ENCODE measurements at places on chromosomes 1 and 21.
A peak's percentile ranks its signal among the peaks of the same experiment; 100 is the strongest.

- DNase-seq = peak; percentile 65
These were observed 4.5 kb downstream of the ETS2 start for GRCh38 chr21:38810034-38810825.

DNA sequence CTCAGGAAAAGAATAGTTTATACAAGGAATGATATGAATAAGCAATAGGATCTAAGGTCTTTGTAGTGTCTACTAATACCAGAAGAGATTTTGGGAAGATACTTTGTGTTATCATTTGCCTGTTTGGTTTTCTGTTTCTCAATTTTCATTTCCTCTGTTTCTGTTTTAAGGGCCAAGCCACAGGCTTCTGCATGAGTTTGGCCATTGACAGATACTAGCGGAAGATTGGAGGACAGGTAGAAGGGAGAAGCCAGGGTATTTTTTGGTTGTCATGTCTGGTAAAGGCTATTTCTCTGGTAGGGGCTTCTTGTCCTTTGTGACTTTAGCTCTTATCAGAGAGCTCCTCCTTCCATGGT is 51.4 kb downstream of the HS2ST1 start:
- DNase-seq = no peak

DNA sequence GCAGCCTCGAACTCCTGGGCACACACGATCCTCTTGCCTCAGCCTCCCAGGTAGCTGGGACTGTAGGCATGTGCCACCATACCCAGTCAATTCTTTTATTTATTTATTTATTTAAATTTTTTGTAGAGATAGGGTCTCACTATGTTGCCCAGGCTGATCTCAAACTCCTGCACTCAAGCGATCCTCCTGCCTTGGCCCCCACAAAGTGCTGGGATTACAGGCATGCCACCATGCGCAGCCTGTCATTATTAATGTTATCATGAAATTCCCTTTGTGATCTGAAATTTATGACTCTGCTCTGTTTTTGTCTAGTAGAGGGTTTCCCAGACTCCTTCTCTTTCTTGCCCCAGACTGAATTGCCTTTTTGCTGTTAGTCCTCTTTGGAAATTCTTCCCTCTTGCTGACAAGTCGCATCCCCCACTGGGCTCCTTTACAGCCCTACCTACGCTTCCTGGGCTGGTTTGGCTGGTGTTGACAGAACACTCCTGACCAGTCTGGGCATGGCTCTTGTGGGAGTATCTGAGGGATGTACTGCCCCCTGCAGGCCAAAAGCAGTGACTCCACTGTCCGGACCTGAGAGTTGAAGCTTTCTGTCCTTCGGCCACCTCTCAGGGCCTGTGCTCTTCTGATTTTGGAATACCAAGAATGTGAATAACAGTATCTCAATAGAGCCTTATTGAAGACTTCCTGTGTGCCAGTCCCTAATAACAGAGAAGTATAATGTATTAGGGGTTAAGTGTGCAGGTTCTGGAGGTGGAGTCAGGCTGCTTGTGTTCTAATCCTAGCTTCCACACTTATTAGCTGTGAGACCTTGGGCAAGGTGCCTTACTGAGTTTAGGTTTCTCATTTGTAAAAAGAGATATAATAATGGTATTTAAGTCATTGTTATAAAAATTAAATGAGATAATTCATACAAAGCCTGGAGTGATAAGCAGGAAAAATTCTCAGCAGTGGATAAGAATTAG is 28.2 kb downstream of the TCEANC2 start:
- peak; percentile 77 for DNase-seq

- DNase-seq = no peak
These were observed 326.6 kb downstream of the CAMTA1 start for GRCh38 chr1:7111853-7112252.

GRCh38 chr1:16955186-16955585 is 25.2 kb downstream of the MFAP2 start:
- no peak for DNase-seq

DNA sequence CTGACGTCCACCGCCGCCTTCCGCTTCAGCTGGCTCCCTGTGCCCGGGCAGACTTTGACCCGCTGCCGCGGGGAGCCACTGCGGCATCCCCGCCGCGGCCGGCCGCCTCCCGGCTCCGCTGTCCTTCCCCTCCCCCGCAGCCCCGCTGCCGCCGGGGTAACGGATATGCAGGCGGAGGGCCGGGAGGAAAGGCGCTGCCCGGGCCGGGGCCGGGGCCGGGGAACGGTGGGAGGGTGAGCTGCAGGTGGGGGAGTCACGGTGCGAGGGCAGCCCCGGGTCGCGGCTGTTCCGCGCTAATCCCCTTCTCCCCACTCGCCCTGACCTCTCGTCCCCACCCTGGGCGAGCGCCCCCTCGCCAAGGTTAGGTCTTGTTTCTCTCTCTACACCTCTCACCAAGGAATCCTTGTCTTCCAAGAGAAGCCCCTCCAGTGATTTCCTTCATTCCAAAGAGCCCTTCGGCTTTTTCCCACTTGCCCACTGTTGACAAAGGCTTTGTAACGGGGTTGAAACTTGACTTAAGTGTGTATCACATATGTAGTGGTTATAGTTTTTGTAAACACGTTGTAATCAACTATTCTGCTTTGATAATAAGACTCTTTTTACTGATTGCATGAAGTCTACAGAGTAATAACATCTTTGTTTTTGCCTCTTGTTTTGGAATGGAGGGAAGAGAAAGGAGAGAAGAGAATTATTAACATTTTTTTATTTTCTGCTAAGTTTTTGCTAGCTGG is 669 bp downstream of the XPR1 start:
- DNase-seq = no peak

- peak; percentile 68 for DNase-seq
These were observed 84.0 kb downstream of the PHTF1 start for GRCh38 chr1:113675302-113675701.

- DNase-seq = no peak
These were observed 77.1 kb downstream of the TOMM20 start for GRCh38 chr1:235051521-235051920.
